Effector memory CD8-positive, alpha-beta T cell (primary cell): ENCODE measurements at places on chromosomes 1 and 21.

DNA sequence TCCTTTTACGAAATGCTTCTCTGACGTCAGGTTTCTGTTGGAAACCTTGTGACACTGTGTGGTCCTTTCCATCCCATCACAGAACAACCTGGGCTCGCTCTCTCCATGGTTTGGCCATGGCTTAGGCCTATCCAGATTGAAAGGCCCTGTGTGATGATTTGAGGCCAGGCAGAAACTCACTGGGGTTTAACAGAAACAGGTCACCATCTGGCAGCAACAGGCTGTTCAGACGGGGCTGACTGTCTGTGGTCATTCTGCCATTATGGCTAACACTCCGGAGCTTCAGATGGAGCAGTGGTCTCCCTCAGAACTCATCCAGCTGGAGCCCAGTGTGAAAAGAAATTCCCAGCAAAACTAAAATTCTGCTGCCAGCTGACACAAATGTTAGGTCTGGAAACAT, 9.3 kb downstream of the PLEKHM2 start:
- no peak for DNase-seq

DNA sequence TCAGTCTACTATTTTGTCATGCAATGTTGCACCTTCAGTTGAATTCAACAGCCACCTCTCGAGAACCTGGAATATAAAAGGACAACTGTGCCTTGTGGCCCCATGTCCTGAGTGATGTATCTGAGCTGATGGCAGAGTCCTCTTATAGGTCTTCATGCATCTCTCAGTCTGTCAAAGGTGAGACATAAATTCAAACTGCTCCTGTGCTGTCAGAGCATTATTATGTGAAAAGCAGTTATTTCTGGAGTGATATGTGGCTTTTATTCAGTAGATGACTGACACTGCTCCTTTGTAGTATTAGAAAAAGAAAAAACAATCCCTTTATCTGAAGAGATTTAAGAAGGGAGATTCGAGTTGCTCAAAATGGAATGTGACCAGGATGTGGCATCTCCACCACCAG, 8.4 kb downstream of the S100A10 start:
- DNase-seq: no peak

- DNase-seq: no peak
Measured at GRCh38 chr1:177103005-177103852, 61.3 kb downstream of the ASTN1 start.

GRCh38 chr1:70910013-70910412, 137.6 kb downstream of the PTGER3 start:
- no peak for DNase-seq

DNA sequence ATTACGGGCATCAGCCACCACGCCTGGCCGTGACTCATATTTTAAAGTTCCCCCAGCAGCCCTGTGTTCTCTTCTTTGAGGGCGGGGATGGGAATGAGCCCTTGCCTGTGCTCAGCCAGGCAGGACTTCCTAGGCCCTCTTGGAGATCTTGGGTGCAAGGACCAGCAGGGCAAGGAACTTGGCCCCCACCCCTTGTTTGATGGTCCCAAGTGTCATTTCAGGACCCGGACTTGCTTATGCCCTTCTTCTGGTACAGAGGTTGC, 9.3 kb downstream of the RASSF5 start:
- DNase-seq: no peak

- DNase-seq: no peak
Measured at GRCh38 chr1:193013707-193014106, 45.5 kb downstream of the UCHL5 start.
